ENCODE measurements at places on chromosomes 12 and 14. TPM values are rescaled to one million over a fixed set of nuclear protein-coding genes. Genes with fewer than 3 reads are reported as not detected.

The RAD51B gene
- 9.7 TPM for total RNA-seq

The IL31 gene
- total RNA-seq, result not detected

DNA sequence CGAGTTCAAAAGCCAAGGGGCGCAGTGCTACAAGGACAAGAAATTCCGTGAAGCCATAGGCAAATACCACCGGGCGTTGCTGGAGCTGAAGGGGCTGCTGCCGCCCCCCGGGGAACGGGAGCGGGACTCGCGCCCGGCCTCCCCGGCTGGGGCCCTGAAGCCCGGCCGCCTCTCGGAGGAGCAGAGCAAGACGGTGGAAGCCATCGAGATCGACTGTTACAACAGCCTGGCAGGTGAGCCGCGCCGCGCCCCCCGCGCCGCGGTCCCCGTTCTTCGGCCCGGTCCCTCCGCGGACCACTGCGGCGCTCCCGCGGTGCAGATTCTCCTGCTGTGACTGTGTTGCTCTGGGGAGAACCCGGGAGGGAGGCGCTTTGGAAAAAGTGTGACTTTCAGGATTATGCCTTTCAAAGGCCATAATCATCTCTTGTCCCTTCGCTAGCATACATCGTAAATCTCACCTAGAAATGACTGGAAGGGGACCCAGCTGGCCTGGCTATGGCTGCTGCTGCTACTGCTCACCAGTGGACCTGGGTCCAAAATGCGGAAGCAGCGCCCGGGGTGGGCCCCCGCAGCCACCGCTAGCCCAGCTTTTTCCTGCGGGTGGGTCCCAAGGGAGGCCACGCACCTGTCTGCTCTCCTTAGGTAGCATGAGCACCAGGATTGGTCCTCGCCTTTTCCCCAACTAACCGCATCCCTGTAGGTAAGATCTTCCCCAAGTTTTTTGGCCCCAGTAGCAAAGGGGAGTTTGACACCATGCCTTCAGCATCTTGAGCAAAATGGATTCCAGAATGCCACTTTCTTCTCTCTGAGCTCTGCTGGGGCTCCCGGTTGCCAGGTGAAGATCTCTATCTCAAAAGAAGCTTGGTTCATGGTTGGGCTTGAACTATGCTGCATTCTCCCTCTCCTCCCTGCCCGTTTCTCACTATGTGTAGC is 853 bp downstream of the TTC9 start:
- no peak for DNase-seq

The SCN8A gene
- 7.1 TPM for total RNA-seq

- no peak for DNase-seq
Measured at GRCh38 chr12:113239288-113239771, 18.1 kb downstream of the TPCN1 start.

DNA sequence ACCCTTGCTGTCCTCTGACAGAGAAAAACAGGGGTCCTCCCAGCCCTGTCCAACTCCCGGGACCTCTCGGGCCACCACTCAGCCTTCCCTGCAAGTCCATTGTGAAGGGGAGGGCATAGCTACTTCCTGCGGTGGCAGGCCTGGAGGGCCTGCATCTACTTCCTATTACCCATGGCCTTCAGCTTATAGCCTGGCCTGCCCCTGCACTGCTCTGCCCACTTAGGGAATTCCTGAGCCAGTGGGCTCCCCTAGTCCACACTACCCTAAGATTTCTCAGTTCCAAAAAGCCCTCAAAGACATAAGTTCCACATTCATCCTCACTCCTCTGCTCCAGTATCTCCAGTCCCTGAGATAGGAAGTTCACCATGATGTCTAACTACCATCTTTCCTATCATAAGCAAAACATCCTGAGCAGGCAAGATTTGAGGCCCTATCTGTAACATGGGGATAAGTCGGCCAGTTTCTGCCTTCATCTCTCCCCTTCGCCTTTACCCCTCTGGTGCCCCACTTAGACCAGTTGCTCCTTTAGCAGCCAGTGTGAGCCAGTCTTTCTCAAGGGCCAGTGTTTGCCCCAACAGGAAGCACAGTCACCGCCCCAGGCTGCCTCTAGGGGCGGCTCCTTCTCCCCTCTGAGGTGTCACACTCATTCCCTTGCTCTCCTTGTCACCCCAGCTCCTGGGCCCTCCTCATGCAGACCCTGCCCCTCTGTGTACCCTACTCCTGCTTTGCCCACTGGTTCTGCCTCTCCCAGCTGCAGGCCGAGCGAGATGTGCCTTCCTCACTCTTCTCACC is 10.9 kb downstream of the HDAC7 start:
- DNase-seq, result no peak

DNA sequence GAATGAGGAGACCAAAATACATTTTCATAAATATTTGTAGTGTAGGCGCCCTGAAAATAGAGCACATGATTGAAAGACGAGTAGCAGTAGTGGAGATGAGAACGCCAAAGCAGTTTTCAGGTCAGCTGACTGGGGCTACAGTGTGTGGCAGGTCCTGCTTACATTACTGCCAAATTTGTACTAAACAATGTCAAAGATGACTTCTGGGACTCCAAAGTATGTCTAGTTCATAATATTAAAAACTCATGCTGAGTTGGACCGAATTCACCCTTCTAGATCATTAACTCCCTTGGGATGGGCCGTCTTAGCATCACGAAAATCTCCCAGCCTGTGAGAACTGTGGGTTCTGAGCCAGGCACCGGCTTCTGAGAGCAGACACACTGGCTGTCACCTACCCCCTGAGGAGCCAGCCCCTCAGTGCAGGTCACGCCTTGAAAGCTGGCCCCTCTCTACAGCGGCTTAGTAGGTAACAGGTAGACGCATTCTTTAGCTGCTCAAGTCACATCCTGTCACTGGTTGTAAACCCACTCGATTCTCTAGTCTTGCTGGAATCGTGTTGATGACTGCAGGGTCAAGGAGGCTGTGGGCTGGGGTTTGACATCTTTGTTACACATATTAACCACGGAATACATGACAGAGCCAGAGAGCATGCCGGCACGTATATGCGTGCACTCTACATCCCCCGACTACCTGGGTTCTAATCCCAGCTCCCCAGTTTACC is 210.4 kb downstream of the ETV6 start:
- no peak for DNase-seq

DNA sequence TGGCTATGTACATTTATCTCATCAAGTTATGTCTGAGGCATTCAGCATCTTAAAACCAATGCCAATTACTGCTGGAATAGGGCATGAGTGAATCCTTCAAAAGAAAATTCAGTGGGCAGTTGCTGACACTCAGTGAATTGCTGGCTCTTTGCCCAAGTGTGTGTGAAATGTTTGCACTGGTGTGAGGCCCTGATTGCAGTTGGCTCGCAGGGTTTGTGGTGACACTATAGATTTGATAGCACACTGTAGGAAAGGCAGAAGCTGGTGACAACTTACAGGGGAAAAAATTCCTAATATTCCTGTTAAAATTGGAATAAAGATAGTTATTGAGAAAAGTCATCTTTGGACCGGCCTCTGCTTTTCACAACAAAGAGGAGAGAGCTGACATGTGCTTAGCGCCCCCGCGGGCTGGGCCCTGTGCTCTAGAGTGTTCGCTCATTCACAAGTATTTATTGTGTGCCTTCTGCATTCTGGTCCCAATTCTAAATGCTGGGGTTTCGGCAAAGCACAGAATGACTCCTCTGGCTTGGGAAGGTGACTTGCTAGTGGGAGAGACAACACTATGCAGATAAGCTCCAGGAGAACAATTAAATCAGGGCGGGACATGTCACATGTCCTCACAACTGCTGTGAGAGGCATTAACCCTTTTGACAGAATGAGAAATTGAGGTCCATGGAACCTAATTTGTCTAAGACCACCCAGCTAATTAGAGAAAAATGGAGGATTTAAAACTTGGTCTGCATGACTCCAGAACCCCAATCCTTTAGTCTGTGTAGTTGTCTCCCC is 418.7 kb downstream of the NPAS3 start:
- DNase-seq, result no peak

GRCh38 chr12:25797386-25797785 is 161.1 kb upstream of the RASSF8 start:
- no peak for DNase-seq

- no peak for DNase-seq
Measured at GRCh38 chr14:71621276-71621675, 311.0 kb upstream of the RGS6 start.

The SLC25A21 gene
- total RNA-seq, result 1.7 TPM

- DNase-seq, result no peak
Measured at GRCh38 chr14:96066976-96067375, 27.8 kb downstream of the C14orf132 start.

DNA sequence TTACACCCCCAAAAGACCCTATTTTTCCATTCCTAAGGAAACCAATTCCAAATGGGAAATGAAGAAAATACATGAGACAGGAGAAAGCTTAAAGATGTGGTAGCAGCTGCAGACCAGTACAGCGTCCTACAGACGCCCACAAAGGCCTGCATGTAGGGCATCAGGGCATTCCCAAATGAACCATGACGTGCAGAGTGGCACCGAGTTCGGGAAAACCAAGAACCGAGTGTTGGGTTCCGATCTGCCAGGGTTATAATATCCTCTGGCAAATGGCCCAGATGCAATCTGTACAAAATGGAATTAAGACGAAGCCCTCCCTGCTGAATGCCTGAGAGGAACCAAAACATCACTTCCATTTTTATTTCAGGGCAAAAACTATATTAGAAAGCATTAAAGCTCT is 34.4 kb upstream of the SELPLG start:
- DNase-seq, result no peak

DNA sequence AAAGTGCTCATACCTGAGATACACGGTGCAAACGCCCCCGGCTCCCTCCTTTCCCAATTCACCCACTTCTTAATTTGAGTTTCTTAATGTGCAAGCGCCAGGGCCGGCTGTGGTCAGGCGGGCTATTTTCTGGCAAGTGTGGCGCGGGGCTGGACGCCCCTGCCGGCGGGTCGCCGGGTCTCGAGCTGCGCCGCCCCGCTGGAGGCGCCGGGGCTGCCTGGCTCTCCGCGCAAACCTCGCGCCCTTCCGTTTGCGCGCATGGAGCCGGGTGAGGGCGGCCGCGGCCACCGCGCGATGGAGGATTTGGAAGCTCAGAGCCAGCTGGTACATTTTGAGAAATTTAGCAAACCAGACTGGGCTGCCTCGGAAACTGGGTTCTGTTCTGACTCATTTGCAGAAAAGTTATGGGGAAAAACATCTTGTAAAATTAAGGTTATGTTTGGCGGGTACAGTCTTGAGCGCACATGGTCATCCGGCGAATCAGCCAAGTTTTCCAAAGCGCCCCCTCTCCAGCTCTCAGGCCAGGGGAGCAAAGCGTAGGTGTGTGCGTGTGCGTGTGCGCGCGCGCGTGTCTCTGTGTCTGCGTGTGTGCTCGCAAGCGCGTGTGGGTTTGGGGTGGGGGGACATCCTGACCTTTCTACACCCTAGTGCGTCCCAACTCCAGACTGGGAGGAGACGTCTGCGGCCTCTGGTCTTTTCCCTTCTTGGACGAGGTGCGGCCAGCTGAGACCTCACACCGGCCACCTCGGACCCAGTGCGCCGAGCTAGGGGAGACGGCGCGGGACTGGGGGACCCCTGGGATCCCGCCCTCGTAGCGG is 6.5 kb upstream of the OTX2 start:
- no peak for DNase-seq

The DGKA gene
- 53.7 TPM for total RNA-seq

The CMKLR1 gene
- 0.06 TPM for total RNA-seq

GRCh38 chr12:109729371-109729781 is 15.8 kb downstream of the FAM222A start:
- no peak for DNase-seq

The KIF26A gene
- total RNA-seq, result 8.0 TPM

DNA sequence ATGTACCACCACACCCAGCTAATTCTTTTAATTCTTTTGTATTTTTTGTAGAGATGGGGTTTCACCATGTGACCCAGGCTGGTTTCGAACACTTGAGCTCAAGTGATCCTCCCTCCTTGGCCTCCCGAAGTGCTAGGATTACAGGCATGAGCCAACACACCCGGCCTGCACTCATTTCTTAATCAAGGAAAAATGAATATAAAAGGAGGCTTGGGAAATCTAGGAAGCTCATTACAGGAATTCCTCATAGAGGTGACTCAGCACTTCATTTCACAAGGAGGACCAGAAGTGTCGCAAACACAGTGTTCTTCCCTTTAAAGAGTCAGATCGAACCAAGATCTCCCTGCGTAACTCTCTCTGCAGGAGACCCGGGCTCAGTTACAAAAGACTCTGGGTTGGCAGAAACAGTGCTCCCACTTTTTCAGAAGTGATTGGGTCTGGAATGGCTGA is 30.3 kb downstream of the NFKBIA start:
- no peak for DNase-seq

The FOXN4 gene
- not detected for total RNA-seq

- no peak for DNase-seq
Measured at GRCh38 chr14:42626986-42627385, 1020.3 kb downstream of the LRFN5 start.

- no peak for DNase-seq
Measured at GRCh38 chr14:100305324-100306100, 732 bp downstream of the SLC25A29 start.

DNA sequence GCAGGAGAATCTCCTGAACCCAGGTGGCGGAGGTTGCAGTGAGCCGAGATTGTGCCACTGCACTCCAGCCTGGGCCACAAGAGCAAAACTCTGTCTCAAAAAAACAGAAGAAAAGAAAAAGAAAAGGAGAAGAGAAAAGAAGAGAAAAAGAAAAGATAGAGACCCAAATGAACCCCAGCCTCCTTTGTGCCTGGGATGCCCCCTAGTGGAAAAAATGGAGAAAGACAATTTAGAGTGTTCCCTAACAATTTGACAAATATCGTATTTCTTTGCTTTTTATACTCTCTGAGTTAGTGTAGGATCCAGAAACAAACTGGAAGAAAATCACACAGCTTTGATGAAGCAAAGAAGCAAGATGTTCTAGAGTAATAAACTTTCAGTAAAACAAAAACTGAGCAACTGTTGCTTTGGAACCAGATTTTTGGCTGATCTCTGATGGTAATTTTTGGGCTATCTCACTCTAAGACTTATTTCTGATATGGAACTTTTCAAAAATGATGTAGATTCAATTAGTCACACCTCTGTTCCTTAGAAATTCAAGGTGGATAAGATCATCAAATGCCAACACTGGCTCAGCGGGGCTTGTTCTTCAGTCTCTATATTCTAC is 18.6 kb upstream of the PRKAB1 start:
- DNase-seq, result no peak

The STYK1 gene
- total RNA-seq, result 1.7 TPM

GRCh38 chr12:59491877-59492276 is 104.0 kb upstream of the SLC16A7 start:
- no peak for DNase-seq

- DNase-seq, result no peak
Measured at GRCh38 chr12:16492820-16493797, 112.9 kb downstream of the LMO3 start.

GRCh38 chr12:96360550-96360949 is 39.7 kb downstream of the CDK17 start:
- DNase-seq, result no peak
